ENCODE measurements at places on chromosomes 2 and 18. TPM values are rescaled to one million over a fixed set of nuclear protein-coding genes. Genes with fewer than 3 reads are reported as not detected.

GRCh38 chr18:31954349-31954748 lies 11.4 kb upstream of the TRAPPC8 start:
- no peak for DNase-seq

DNA sequence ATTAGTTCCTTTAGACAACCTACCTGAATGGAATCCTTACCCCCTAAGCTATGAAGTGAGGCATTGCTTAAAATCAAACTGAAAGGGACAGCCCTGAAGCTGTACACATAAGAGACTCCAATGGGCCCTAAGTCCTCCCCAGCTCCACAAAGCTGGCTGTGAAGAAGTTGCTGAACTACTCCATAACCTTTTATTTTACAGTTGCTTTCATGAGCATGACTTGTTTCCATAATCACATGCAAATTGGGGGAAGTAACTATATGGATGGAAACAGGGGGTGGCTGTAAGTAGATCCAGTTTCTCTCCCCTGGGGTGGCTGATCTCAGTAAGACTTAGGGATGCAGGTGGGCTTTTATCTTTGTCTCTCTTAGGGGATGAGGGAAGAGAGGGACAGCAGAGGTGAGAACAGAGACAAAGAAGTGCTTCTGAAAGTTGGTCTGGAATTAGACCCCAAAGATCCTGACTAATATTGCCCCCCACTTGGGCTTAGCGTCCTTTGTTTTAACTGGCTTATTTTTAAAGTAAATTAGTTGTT lies 5.5 kb downstream of the FZD5 start:
- DNase-seq, result no peak

DNA sequence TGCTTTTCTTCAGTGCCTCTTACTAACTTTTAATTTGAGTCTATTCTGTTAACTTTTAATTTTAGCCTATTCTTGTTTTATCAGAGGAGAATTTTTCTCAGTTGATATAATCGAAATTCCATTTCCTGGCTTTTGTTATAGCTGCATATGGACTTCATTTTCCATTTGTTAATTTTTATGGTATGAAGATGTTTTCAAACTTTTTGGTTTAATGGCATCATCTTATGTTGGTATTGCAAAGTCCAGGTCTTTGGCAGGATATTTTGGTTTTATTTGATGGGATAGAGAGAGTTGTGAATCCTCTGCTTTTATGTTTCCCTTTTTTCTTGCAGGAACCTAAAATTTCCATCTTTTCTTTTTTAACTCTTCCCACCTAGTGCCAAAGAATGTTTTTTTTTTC lies 70.9 kb upstream of the RAPGEF4 start:
- no peak for DNase-seq

GRCh38 chr18:21499997-21500396 lies 100.5 kb downstream of the ESCO1 start:
- DNase-seq, result no peak

- DNase-seq, result no peak
Measured at GRCh38 chr2:76491503-76491902, 780.8 kb upstream of the GCFC2 start.

DNA sequence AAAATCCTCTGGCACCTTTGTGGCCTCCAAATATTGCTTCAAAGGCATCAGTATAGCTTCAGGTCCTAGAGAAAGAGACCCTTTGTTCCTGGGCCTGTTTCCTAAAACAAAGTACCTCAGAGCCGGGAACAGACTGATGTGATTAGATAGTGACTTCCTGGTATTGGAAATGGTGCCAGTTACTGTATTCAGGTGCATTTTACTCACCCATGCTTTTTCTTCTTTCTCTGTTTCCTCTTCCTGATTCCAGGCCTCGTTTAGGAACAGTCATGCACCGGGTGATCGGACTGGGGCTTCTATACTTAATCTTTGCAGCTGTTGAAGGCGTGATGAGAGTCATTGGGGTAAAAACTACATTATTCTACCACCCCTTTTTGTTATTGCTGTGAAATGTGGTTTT lies 34.3 kb downstream of the TMEM87B start:
- no peak for DNase-seq

DNA sequence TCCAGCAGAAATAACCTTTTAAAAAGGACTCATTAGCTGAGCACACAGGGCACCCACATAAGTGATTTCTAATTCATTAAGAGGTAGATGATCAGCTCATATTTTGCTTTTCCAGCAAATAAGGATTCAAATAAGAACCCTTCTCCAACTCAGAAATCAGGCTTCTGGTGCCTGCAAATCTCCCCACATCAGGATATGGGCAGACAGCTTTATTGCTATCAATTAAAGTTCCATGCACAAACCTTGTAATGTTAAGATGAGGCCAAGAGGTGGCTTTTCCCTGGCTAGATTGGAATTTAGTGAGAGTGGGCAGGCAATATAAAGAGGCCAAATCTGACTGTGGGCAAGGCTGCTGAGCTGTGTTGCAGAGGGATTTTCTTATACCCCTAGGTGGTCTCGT lies 193.6 kb downstream of the SH3RF3 start:
- no peak for DNase-seq

DNA sequence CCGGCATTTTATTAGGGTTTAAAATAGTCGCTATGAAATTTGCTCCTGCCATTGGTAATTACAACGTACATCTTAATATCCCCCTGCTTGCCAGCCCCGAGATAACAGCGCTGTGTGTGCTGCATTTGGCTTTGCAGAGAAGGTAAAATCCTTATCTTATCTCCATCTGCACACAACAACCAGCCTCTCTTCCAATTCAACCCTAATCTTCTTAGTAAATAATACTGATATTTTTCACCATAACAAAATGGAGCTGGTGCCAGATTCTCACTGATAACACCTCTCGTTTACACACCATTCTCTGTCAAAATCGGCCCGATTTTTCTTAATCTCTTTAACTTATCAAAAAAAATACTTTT lies 61.4 kb upstream of the SIX3 start:
- no peak for DNase-seq

DNA sequence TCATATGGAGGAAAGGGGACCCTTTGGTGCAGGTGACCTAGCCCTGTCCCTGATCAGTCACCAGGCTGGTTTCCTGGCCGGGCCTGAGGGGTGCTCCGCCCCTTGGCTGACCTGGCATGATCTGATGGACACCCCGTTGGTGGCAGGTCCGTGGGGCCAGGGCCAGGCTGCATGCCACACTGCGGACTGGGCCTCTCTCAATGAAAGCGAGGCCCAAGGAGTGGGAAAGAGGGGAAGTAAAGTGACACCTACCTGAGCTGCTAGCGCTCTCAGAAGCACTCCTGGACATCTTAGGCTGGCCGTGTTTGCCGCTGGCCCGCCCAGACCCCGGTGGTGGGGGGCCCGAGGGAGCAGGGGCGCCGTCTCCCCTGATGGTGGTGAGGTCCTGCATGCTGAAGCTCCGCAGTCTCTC lies 33.1 kb downstream of the MRPL35 start:
- DNase-seq, result no peak

DNA sequence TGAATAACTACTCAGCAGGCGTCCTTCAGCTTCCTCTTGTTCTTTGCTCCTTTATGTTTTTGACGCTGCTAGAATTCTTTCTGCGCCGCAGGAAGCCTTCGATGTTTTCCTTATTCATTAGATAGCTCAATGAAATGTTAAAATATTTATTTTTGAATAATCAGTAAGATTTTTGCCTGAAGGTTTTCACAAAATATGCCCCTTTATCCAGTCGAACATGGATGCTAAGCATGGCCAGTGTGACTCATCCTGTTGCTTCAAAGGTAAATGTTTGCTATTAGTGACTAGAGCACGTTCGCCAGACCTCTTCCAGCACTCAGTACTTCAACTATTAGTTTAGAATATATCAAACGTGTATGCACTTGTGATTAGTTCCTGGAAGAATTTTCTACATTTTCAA lies 7.6 kb upstream of the MEIS1 start:
- no peak for DNase-seq

GRCh38 chr2:7930800-7931635 lies 750.8 kb upstream of the ID2 start:
- no peak for DNase-seq

- DNase-seq, result no peak
Measured at GRCh38 chr2:131584380-131584779, 56.7 kb downstream of the CCDC74A start.

DNA sequence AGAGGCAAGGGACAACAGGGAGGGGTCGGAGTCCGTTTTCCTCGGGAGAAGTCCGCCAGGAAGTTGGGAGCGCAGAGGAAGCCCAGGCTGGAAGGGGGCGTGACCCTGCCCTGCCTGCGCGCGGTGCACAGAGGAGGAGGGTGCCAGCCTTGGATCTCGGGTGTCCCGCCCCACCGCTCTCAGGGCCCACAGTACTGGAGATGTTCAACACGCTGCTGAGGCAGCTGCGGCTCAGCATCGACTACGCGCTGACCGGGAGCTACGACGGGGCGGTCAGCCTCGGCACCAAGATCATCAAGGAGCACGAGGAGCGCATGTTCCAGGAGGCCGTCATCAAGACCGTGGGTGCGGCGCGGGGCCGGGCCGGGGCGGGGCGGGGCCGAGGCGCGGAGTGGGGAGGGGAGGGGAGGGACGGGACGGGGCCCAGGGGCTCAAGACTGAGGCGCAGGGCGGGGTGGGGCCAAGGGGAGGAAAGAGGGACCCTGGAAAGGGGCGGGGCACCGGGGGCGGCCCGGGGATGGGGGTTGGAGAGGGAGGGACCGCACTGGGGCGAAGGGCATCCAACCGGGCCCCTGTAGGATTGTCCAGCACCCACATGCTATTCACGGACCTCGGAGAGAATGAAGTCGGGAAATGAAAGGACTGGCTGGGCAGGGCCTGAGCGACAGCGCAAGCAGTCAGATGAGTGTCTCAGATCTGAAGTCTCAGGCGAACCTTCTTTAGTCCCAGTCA lies 36.6 kb downstream of the POMC start:
- no peak for DNase-seq

DNA sequence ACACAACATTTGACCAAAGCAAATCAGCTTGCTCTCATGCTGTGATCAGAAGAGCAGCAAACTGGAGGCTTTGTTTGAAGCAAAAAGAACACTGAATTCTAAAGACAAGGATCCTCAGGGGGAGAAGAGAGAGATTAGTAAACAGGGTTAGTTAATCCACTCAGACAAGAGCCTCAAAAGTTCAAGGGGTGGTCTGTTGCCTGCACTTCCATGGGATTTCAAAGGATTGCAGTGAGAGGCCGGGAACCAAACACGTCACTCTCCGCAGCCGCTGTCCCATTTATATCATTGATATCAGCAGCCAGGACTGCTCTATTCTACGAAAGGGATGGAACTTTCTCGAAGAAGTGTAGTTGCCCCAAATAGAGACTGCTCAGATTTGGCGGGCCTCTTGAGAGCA lies 97.8 kb upstream of the SP3 start:
- no peak for DNase-seq

The DSG3 gene
- total RNA-seq, result not detected

The COL3A1 gene
- total RNA-seq, result 0.43 TPM

The MOGAT1 gene
- 0.18 TPM for total RNA-seq

The FOXD4L1 gene
- total RNA-seq, result 0.14 TPM

The FAM228A gene
- total RNA-seq, result not detected

The IRS1 gene
- 1.9 TPM for total RNA-seq

The OXER1 gene
- 1.1 TPM for total RNA-seq

The UBE2F gene
- 146 TPM for total RNA-seq

The REG1B gene
- not detected for total RNA-seq

The TSGA10 gene
- 3.4 TPM for total RNA-seq

Data from activated T-helper 2 cell treated with anti-CD3 and anti-CD28 coated beads, Interferon-gamma antibody, Interleukin-2, Interleukin-4, amounts not matched to agents 10 μg/mL and 5 μg/mL and 100 μg/mL, durations not matched to agents 14 hours and 24 hours and 36 hours (primary cell).